Daoy (cell line): ENCODE measurements at places on chromosomes 16 and 17. TPM values are rescaled to one million over a fixed set of nuclear protein-coding genes. Genes with fewer than 3 reads are reported as not detected.

DNA sequence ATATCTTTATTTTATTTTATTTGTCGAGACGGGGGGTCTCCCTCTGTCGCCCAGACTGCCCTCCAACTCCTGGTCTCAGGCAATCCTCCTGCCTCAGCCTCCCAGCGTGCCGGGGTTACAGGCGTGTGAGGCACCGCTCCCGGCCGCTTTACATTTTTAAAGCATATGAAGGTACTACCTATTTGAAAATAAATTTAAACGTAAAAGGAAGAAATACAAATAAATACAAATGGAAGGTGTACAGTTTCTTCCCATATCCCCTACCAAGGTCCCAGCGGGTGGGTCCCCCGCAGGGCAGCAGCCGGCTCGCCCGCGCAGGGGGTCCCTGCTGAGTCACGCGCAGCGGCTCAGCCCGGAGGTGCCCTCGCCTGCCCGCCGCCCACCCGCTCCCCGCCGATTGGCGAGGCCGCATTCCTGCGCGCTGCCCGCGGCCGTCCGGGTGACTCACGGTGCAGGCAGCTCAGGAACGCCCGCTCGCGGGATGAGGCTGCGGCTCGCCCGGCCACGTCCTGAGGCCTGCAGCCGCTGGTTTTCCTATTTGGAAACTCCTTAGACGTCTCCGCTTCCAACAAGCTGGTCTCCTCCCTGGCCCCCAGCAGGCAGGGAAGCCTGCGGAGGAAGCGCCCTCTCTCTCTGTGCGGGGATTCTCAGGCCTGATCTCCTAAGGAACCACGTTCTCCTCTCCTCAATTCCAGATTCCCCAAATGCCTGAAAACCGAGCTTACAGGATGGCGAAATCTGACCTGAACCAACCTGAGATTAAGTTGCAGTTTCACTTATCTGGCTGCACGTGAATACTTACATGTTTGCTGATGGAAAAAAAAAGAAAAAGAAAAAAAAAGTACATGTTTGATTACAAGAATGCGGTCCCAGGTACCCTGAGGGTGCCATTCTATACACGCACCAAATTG is 54.8 kb upstream of the MAP3K14 start:
- DNase-seq = peak; percentile 100

Gene C1QTNF8
- not detected in 2 replicates for total RNA-seq

DNA sequence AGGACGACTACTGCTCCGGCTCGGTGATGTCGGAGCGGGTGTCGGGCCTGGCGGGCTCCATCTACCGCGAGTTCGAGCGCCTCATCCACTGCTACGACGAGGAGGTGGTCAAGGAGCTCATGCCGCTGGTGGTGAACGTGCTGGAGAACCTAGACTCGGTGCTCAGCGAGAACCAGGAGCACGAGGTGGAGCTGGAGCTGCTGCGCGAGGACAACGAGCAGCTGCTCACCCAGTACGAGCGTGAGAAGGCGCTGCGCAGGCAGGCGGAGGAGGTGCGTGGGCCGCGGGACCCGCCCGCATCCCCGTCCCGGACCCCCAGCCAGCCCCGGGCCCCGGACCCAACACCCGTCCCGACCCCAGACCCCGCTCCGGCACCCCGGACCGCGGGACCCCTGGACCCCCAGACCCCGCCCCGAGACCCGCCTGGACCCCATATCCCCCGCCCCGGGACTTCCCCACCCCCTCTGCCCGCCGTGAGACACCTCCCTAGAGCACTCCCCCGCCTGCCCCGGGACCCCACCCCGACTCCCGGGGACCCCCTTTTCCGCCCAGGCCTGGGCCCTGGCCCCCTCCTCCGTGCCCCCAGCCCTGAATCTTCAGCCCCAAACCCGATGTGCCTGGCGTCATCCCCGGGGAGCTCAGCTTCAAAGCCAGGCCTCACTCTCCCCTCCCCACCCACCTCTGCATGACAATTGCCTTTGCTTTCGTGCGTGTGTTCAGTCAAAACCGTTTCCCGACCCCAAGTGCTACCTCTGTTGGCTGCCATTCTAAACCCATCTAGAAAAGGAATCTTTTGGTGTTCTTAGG is 594 bp downstream of the MAPK8IP3 start:
- DNase-seq = no peak

GRCh38 chr17:7855660-7856010 is 769 bp downstream of the TMEM88 start:
- DNase-seq = no peak

DNA sequence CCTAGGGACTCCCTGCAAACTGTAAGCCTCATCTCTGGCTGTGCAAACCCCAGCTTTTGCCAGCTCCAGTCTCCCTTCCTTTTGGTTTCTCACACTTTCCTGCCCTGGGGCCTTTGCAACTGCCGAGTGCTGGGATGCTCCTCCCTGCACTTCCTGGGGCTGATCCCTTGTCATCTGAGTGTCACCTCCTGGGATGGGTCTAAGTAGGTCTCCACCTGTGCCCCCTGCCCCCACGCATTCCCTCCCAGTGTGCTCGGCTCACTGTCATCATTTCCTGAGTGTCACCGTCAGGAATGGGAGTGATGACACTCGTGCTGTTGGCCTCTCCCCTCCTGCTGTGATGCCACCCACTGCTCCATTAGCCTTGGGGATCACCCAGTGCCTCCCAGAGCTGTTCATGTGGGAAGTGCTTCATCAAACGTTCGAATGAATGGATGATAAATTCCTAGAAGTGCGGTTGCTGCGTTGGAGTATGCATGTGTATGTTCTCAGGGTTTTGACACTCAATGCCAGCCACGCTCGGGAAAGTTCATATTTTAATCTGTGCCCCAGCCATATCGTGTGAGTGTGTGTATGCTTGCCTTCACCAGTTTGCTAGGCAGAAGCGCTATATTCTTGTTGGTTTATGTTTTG is 189.9 kb downstream of the NTN1 start:
- no peak for DNase-seq

- DNase-seq = no peak
Observed at GRCh38 chr16:60945225-60945624, 1091.0 kb downstream of the CDH8 start.

Gene CDH5
- total RNA-seq = 0.06 TPM in 2 replicates

DNA sequence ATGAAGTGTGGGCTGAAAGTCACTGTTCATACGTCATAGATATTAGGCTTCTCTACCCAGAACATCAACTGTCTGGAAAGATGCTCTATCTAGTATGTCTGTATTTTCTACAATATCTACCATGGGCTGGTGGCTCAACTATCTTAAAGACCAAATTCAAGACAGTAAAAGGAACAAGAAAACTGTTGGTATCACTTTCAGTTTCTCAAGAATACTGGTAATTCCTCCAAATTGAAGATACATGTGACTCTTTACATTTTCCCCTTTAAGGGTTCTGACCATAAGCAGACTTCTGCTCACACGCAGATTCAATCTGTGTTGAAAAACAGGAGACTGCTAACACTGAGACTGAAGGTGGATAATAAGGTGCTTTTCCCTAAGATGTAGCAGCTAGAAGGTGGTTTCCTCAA is 24.2 kb downstream of the XPO6 start:
- no peak for DNase-seq

Gene SCARF1
- total RNA-seq = 2.1 and 4.0 TPM in 2 replicates

DNA sequence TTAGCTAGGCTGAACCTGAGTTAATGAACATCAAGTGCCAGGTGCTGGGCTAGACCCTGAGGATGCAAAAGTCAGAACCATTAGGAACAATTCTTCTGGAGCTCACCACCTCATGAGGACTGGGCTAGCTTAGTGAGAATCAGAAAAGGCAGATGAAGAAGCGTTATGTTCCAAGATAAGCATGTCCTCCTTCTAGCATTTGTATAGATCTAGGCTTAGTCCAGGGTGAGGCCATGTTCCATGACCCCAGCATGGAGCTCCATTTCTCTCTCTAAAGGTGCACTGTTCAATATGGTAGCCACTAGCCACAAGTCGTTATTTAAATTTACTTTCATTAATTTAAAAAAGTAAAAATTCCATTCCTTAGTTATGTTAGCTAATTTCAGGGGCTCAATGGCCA is 365.3 kb upstream of the CCL2 start:
- DNase-seq = no peak

GRCh38 chr16:70375636-70376611 is 29.2 kb downstream of the DDX19A start:
- DNase-seq = no peak

GRCh38 chr17:2388683-2389055 is 12.2 kb downstream of the MNT start:
- DNase-seq = no peak

DNA sequence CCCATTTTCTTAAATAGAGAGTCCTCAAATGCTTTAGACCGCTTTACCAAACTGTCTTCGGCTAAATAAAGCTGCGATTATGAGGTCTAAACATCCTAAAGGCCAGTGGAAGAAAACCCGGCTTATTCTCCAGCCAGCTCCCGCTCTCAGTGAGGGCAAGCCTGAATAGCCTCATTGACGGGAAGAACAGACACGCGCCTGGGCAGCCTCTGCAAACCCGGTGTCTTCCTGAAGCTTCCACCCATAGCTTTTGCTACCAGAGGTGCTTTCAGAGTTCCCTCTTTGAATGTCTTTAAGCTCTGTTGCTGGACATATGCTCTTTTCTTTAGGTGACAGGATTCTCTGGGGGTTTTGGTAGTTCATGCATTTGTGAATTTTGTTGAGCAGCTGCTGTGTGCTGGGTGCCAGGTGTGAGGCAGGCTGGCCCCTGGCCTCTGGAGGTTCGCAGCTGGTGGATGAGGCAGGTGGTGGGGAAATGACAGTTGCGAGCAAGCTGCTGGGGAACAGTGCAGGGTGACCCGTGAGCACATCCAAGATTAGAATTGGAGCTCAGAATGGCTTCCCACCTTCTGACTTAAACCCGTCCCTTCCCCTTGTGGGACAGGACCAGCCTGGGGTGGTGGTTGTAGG is 44.7 kb downstream of the CRISPLD2 start:
- DNase-seq = no peak

- no peak for DNase-seq
Observed at GRCh38 chr17:82029990-82030469, 1.4 kb upstream of the RAC3 start.

GRCh38 chr17:45414990-45415881 is 17.4 kb downstream of the ARHGAP27 start:
- no peak for DNase-seq

Gene PMFBP1
- under 0.01 TPM in 1 of 2 replicates, not detected in the other for total RNA-seq

Gene ARMC5
- total RNA-seq = 13.7 and 16.1 TPM in 2 replicates

Gene XPO6
- 75.6 and 136 TPM in 2 replicates for total RNA-seq

DNA sequence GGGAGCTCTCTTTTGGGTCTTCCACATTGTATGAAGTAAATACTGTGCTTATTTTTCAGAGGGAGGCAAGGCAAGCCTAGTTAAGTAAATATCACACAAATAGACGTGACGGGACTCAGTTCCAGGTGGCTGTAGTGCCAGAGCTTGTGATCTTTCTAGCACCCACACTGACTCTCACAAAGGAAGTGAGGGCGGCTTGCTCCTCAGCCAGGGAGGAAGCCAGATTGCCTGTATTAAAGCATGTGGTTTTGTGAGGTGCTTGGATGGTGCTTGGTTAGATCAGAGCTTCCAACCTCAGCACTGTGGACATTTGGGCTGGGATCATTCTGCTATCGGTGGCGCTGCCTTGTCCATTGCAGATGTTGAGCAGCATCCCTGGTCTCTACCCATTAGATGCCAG is 80.1 kb downstream of the VAT1L start:
- no peak for DNase-seq

Gene NDUFB10
- 147 and 156 TPM in 2 replicates for total RNA-seq

DNA sequence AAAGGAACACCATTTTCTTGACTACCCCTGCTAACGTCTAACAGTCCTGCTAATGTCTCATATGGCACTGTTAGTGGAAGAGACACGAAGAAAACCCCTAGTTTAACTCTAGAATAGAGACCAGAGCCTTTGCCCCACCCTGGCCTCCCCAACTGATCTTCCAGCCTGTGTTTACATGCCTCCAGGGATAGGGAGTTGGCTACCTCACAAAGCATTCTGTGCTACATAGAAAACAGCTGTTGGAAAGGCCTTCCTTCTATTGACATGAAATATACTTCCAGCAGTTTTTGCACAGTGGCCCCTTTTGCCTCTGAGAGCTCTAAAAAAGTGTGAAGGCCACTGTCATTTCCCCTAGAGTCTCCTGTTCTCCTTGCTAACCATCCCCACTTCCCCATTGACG is 73.1 kb downstream of the ASIC2 start:
- DNase-seq = no peak

Gene PRKCB
- total RNA-seq = 2.2 and 3.6 TPM in 2 replicates

GRCh38 chr17:40490289-40490853 is 11.1 kb downstream of the TNS4 start:
- DNase-seq = peak; percentile 62

Gene NPIPA8
- 0.21 and 2.5 TPM in 2 replicates for total RNA-seq

Gene WFIKKN1
- 0.09 TPM in 1 of 2 replicates, not detected in the other for total RNA-seq

GRCh38 chr17:37833237-37833859 is 88.5 kb upstream of the HNF1B start:
- DNase-seq = no peak

GRCh38 chr16:84498223-84498610 is 6.2 kb downstream of the MEAK7 start:
- DNase-seq = no peak

Gene MIF4GD
- 6.7 and 9.4 TPM in 2 replicates for total RNA-seq

Gene FGF11
- total RNA-seq = 1.5 and 3.0 TPM in 2 replicates

GRCh38 chr16:22397931-22398330 is 23.5 kb upstream of the CDR2 start:
- no peak for DNase-seq

Gene ATP2C2
- not detected in 2 replicates for total RNA-seq

Gene ZSCAN10
- not detected in 2 replicates for total RNA-seq

Gene KRTAP17-1
- not detected in 2 replicates for total RNA-seq

Gene TMC7
- total RNA-seq = 1.3 and 1.9 TPM in 2 replicates

Gene HAS3
- 0.09 and 1.5 TPM in 2 replicates for total RNA-seq

- no peak for DNase-seq
Observed at GRCh38 chr16:13305019-13305755, 403.8 kb downstream of the SHISA9 start.

DNA sequence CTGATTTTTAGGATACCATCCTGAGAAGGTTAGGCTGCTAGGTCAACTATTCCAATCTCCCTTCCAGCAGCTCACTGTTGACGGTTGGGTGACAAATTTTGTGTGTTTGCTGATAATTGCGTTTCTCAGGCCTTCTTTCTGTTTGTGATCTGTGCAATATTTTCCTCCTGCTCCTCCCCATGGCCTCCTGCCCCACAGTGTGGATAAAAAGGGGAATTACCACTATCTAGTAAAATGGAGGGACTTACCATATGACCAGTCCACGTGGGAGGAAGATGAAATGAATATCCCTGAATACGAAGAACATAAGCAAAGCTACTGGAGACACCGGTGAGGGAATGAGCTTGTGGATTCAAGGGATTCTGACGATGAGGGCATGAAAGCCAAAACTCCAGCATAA is 9.2 kb downstream of the CHD3 start:
- peak; percentile 27 for DNase-seq

Gene FDXR
- 8.2 and 13.1 TPM in 2 replicates for total RNA-seq

- DNase-seq = no peak
Observed at GRCh38 chr17:57587193-57587969, 157.7 kb downstream of the CCDC182 start.

GRCh38 chr17:63221939-63222338 is 224.2 kb downstream of the CYB561 start:
- DNase-seq = no peak

Gene PYY
- total RNA-seq = not detected in 2 replicates
